ENCODE measurements at places on chromosomes 4 and X.

- no peak for DNase-seq
Observed at GRCh38 chrX:6708676-6709380, 173.9 kb upstream of the VCX3A start.

- DNase-seq, result no peak
Observed at GRCh38 chr4:52946855-52947254, 84.7 kb downstream of the RASL11B start.

GRCh38 chr4:84167564-84167963 is 331.5 kb downstream of the NKX6-1 start:
- no peak for DNase-seq

DNA sequence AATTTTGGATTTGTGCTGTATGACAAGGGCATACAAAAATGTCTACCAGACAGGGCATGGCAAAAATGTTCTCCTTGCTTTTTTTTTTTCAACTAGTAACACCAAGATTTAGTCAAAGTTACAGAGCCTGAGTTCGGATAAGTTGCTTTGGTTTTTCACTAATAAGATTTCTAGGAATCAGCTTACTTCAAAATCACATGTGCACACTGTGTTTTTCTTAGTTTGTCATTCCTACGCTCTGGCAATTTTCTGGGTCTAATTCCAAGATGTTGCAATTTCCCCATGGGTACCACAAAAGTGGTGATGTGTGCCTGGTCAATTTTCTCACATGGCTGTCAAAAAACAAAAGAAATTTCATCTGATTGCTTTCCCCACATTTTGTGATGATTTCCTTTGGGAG is 6.3 kb downstream of the C1QTNF7 start:
- no peak for DNase-seq
